ENCODE measurements at places on chromosomes 6 and 20.

DNA sequence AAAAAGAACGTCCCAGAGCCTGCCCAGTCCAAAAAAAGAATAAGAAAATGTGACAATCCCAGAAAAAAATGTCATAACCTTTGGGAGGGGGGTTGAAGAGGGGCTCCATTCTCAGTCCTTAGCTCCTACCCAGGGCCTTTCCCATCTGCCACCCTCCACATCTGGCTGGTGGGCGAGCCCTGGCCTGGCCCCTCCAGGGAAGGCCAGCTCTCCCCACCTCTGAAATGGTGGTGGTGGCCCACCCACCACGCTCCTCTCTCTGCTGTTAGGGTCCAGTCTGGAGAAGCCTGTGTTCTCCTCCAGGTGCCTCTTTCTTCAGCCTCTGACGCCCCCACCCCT, 415 bp downstream of the RGS19 start:
- DNase-seq: no peak

GRCh38 chr6:131807321-131807643, 538 bp upstream of the ENPP1 start:
- no peak for DNase-seq

GRCh38 chr6:90803956-90804355, 217.1 kb upstream of the MAP3K7 start:
- no peak for DNase-seq

DNA sequence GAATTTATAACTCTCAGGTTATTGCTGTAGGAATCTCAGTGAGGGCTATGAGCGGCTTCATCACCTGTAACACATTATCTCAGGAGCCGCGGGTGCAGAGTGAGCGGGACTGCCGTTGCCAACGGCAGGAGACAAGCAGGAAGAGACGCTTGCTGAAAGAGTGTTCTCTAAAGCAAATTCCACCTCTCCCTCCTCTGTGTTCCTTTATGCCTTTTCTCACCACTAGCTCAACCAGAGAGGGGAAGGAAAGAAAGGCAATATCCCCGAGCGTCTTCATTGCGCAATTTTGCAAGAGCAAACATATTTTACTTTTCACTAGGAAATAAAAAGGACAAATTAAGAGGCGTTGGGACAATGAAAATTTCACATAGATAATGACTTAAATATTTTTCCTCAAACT, 185.2 kb upstream of the EXOC2 start:
- no peak for DNase-seq

- no peak for DNase-seq
Observed at GRCh38 chr20:37333130-37333847, 12.7 kb upstream of the SRC start.

DNA sequence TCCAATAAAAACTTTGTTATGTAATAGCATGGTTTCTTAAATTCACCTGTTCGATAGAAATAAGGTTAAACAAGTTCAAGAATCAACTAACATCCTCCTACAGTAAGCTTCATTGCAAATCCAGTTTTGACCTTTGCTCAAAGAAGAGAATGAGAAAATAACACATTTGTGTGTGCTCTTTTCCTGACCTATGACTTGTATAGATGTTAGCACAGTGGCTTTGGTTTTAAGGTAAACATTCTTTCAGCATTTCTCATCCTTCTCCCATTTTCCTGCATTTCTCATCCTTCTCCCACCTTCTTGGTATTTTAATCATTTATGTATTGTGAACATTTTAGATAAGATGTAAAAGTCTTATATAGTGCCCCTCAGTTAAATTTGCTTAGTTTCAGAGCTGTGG, 73.9 kb downstream of the PLCB1 start:
- DNase-seq: no peak

DNA sequence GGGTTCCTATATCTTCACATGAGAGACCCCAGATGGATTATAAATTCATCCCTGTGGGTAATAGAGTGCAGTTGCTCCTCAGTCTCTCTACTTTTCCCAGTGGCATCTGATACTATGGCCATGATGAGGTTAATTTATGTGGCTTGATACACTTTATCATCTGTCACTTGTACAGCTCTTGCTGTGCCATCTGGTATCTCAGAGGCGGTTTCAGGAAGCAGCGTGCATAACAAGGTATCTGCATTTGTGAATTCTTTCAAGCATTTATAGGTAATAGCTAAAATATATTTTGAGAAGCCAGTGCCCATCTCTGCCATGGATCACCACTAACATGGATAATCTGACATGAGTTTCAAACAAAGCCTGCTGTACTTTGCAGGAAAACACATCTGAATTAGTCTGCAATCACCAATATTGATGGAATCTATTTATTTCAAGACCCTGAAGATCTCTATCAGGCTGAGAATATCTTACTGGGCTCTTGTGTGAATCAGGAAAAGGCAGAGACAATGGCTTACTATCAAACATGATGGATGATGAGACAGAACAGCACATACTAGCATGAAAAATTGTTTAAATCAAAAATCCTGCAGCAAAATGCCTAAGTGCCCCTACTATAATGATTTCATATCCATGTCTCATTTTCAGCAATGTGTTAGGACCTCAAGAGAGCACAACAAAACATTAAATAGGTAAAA, 548.7 kb upstream of the MAP3K7 start:
- DNase-seq: no peak

DNA sequence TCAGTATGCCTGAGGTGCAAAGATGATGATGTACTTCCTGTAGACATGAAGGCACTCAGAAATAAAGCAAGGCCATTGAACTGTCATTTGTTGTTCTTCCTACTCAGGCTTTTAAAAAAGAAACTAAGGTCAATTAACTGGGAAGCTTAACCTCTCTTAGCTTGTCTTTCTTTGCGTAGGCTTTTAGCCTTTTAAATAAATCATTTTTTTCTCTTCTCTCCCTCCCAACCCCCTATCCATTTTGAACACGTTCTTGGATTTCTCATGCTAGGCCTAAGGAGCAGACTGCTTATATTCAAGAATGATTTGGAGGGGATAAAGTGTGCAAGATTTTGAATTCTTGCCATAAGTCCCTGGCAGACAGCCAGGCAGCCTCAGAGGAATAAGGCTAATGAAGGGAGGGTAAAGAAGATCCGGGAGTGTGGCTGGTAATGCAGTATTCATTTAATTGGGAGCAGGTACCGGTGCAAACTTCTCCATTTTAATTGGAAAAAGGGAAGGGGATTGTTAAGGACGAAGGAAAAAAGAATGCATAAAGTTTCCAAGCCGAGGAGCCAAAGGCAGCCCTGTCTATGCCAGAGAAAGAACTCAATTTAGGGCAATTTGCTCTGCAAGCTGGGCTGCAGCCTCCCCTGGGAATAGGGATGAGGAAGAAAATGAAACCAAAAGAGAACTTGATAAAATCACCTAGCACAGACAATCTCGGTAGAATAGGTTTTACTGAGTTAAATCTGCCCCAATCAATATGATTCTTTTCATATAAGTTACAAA, 343.8 kb upstream of the MMS22L start:
- peak; percentile 57 for DNase-seq

DNA sequence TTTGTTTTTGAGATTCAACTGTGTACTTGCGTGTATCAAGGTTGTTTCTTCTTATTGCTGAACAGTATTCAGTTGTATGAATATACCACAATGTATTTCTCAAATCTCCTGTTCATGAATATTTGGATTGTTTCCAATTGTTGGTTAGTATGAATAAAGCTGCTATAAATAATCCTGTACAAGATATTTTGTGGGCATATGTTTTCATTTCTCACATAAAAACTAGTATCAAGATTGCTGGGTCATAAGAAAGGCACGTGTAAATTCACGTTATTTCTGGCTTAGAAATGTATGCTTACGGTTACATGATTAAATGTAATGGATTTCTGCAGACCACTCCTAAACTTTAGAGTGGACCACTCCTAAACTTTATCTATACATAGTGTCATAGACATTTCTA, 96.6 kb downstream of the BTBD3 start:
- DNase-seq: no peak

DNA sequence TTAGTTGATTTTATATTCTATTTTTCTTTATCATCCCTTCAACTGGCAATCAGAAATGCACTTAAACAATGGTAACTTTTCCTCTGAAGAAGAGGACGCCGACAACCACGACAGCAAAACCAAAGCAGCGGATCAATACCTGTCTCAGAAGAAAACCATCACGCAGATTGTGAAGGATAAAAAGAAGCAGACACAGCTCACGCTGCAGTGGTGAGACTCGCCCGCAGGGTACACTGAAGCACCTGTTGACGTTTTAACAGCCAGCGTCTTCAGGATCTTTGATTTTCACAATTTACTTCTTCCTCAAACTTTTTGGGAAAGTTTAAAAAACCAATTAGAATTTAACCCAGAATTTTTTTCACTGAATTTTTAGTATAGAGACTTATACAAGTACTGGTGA, 701 bp downstream of the RFX6 start:
- DNase-seq: no peak
